NCI-H774 (cell line): ENCODE measurements at places on chromosomes 11 and 22.

- DNase-seq: no peak
These were observed 43.8 kb downstream of the TRIOBP start for GRCh38 chr22:37740455-37741311.

GRCh38 chr22:49848690-49849160 is 4.9 kb upstream of the ZBED4 start:
- no peak for DNase-seq

GRCh38 chr11:20964985-20965384 is 295.6 kb downstream of the NELL1 start:
- DNase-seq: no peak

DNA sequence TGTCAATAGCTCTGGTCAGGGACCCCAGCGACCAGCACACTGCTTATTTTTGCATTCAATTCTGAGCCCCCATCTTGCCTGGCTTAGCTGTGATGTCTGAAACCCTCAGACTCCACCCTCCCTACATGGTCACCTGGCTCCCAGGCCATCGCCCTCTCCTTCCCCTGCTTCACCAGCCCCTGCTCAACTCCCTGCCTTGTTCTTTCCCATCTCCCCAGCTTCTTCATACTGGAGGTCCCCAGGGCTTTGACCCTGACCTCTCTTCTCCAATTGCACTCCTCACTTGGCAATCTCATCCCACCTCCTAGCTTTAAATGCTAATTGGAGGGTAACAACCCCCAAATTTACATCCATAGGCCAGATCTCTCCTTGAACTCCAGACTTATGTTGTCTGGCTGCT is 84.3 kb upstream of the GNAZ start:
- DNase-seq: no peak

GRCh38 chr11:31767685-31768084 is 43.4 kb downstream of the PAX6 start:
- no peak for DNase-seq

DNA sequence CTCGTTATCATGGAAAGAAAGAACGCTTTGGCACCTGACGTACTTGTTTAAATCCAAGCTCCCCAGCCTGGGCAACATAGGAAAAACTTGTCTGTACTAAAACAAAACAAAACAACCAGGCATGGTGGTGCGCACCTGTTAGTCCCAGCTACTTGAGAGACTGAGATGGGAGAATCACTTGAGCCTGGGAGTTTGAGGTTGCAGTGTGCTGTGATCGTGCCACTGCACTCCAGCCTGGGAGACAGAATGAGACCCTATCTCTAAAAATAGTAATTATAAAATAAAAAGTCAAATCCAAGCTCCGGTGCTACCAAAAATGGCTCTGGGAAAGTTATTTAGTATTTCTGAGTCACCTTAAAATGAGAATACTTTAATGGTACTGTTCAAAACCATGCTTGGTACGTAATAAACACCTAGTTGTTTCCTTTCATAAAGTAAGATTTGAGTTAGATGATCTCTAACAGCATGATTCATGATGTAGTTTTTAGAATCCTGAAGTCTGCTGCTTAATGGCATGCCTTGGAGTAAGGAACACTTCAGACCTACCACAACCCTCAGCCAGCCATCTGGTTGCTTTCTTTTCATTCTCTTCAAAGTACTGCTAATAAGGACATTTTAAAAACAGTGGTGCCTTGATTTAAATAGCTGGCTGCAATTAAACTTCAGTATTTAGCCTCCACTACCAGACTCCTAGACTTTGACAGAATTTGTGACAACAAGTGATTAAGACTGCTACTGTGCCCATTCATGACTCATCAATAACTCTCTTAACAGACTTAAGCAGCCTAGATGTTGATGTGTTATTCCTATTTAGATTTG is 8.4 kb downstream of the PPME1 start:
- no peak for DNase-seq

DNA sequence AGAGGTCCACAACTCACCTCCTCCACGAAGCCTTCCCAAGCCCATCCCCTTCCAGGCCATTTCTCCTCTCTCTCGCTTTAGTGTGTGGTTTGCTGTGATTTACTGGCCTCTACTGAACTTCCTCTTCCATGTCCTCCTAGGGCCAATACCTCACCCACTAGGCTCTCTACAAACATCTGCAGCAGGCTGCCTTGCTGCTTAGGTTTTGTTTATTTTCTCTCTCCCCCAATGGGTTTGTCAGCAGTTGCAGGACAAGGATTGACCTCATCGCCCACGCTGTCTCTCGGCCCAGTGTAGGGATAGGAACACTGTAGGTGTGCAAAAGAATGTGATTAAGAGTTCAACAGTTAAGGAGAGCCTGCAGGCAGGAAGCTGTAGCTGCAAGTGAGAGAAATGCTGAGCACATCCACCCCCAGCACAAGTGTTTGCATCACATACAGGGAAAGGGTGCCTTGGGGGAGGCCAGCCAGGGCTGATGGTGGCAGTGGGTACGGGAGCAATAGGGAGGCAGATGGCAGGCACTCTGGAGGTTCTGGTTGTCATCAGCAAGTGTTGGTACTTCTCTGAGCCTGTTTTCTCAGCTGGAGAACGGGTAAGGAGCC is 1.4 kb downstream of the PC start:
- no peak for DNase-seq

DNA sequence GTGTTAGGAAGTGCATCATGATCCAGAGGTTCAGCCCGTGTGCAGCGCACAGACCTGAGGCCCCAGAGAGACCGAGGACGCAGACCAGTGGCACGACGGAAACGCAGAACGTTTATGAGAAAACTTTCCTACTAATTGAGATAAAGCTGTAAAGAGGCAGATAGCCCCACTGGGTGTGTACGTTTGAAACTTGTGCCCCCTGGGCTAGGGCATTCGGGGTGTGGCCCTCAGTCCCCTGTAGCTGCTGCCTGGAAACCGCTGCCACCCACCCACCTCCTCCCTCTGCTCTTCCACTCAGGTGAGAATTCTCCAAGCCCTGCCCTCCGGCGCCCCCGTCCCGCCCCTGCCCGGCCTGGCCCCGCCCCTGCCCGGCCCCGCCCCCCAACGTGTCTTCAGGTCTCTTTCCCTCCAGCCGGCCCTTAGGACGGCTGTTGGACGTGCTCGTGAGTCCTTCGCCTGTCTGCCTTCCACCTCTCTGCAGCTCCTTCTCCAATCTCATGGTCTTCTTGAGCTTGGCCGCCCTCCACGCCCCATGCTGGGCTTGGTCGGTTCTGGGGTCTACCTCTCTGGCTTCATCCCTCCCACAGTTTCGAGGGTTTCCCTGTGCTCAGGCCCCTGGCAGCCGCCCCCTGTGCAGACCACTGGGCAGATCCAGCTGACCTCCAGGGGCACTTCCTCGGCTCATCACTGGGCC is 12.1 kb downstream of the MAPK8IP2 start:
- DNase-seq: no peak

GRCh38 chr11:8671651-8672062 is 10.8 kb downstream of the TRIM66 start:
- peak; percentile 24 for DNase-seq

DNA sequence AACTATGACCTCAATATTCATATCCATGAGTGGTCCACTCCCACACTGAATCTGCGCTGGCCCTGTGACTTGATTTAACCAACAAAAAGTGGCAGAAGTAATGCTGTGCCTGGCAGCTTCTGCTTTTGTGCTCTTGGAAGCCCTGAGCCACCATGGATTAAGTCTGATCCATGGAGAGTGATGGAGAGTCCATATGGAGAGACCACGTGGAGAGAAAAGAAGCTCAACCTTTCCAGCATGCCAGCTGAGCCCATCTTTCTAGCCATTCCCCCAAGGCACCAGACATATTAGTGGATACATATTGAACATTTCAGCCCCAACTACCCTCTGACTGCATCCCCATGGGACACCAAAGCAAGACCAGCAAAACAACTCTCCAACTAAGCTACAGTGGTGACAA is 16.0 kb downstream of the LRRC55 start:
- DNase-seq: no peak
